ENCODE measurements at places on chromosomes 5 and 9. TPM values are rescaled to one million over a fixed set of nuclear protein-coding genes. Genes with fewer than 3 reads are reported as not detected.
A peak's percentile ranks its signal among the peaks of the same experiment; 100 is the strongest.

The SPINK1 gene
- 2,511 TPM for polyA plus RNA-seq

DNA sequence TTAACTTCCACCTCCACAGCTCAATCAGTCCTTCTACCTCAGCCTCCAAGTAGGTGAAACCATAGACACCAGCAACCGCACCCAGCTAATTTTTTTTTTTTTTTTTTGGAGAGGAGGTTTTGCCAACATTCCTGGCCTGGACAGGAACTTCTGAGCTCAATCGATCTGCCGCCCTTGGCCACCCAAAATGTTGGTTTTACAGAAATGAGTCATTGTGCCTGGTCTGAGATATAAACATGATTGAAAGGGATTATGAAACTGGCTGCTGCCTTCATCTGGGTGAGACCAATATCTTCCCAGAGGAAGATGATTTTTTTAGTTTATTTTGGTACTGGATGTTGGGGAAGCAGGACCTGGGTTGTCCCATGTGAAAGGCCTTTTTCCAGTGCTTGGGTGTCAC is 9.2 kb downstream of the TAF11L12 start:
- DNase-seq: no peak

The SLC31A2 gene
- 18.7 TPM for polyA plus RNA-seq

The ZNF879 gene
- polyA plus RNA-seq: 2.2 TPM

GRCh38 chr9:126482361-126483044 is 131.2 kb upstream of the LMX1B start:
- peak; percentile 66 for DNase-seq

- DNase-seq: no peak
These were observed 188.4 kb downstream of the IRX2 start for GRCh38 chr5:2563046-2563445.

- DNase-seq: peak; percentile 89
These were observed 10.5 kb upstream of the NDST1 start for GRCh38 chr5:150497274-150497988.

DNA sequence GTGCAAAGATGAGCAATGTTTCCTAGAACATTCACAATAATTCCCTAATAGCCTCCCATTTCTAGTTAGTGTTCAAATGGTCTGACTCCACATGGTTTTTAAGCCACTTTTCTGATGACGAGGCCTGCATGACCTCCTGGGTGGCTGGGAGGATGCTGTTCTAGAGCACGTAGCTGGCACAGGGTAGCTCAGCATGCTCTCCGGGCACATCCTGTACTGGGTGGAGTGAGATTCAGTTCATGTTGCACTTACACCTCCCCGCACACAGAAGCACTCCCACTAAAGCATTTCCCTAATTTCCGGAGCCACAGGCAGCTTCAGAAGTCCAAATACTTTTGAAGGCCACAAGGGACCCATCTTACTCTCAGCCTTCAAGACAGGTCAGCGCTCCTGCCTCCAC is 159.8 kb upstream of the LHFPL2 start:
- DNase-seq: no peak

- no peak for DNase-seq
These were observed 171.3 kb downstream of the EBF1 start for GRCh38 chr5:158928404-158928803.

GRCh38 chr5:160030631-160031377 is 21.9 kb downstream of the TTC1 start:
- no peak for DNase-seq
